Sigmoid colon (tissue), 7 donors: ENCODE measurements at places on chromosomes 5 and 9. TPM values are rescaled to one million over a fixed set of nuclear protein-coding genes. Genes with fewer than 3 reads are reported as not detected.
A peak's percentile ranks its signal among the peaks of the same experiment; 100 is the strongest.

The PCDHGA8 gene
- total RNA-seq = 7.9 TPM

DNA sequence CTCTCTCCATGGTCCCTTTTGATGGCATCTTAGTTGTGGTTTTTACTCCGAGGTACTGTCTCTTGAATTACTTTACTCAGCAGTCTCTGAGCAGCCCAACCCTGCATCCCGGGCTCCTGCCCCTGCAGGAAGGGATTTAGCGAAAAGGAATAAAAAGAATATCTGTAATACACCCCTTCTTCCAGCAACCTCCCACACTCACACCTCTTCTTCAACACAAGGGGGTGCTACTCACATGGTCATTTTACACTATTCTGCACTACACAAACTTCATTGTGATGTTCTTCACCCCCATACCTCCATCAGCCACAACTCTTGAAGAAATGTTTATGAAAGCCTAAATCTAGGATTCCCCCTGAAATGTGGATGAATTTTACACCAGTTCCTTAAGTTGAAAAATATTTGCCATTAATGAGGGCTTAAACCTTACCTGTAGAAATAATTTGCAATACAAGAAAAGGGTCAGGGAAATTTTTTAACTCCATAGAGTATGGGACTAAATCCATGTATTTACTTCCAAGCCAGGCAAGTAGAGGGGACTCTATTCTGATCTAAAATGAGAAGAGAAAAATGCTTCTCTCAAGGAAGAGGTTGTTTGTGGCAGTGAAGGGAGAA, 26.0 kb downstream of the TPD52L3 start:
- no peak for DNase-seq
- no peaks in the 10 kb centered on the region for H3K27me3 ChIP-seq
- no peaks in the 10 kb centered on the region for H3K36me3 ChIP-seq

- no peaks in the 10 kb centered on the region for H3K4me1 ChIP-seq
- no peak overlapping the region for H3K4me3 ChIP-seq
- no peak overlapping the region for H3K27ac ChIP-seq
- H3K27me3 ChIP-seq = no peaks in the 10 kb centered on the region
- H3K36me3 ChIP-seq = no peaks in the 10 kb centered on the region
Measured at GRCh38 chr9:2874001-2874750, 30.3 kb upstream of the PUM3 start.

- no peaks in the 10 kb centered on the region for H3K36me3 ChIP-seq
- DNase-seq = peak; percentile 74
- peak overlapping the region; percentile 32 for H3K4me3 ChIP-seq
- H3K27me3 ChIP-seq = no peaks in the 10 kb centered on the region
- peaks cover 9% of the 10 kb centered on the region for H3K4me1 ChIP-seq
- H3K27ac ChIP-seq = peak overlapping the region; percentile 42
Measured at GRCh38 chr9:35035851-35036701, 36.3 kb downstream of the VCP start.

GRCh38 chr9:127897193-127897692, 2.2 kb downstream of the ST6GALNAC6 start:
- peaks cover 37% of the 10 kb centered on the region for H3K36me3 ChIP-seq
- no peaks in the 10 kb centered on the region for H3K27me3 ChIP-seq
- peak overlapping the region; percentile 100 for H3K4me3 ChIP-seq
- DNase-seq = peak; percentile 96

DNA sequence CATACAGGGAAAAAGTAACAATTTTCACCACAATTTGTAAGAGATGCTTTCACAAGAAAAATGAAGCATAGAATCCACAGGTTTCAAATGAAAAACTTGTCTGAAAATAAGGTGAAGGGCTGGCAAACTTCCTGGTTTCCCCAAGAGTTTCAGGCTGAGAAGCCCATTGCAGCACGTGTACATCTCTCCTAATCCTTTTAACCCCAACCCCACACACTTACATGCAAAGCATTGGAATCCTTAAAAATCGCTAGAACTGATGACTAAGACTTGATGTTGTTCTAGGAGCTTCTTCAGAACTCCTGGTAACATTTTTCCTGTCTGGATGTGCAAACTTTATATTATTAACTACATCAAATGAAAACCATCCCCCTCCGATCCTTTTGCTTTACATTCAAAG, 317.8 kb upstream of the RGMB start:
- no peak for DNase-seq
- H3K36me3 ChIP-seq = no peaks in the 10 kb centered on the region
- no peak overlapping the region for H3K4me3 ChIP-seq
- no peaks in the 10 kb centered on the region for H3K4me1 ChIP-seq

GRCh38 chr5:77852514-77853352, 76.6 kb upstream of the TBCA start:
- peak overlapping the region; percentile 63 for H3K27ac ChIP-seq
- peak; percentile 77 for DNase-seq
- H3K27me3 ChIP-seq = no peaks in the 10 kb centered on the region

- no peaks in the 10 kb centered on the region for H3K4me1 ChIP-seq
- no peak overlapping the region for H3K4me3 ChIP-seq
- peak; percentile 93 for DNase-seq
- H3K36me3 ChIP-seq = peaks cover 14% of the 10 kb centered on the region
Measured at GRCh38 chr9:131608493-131609037, 63.2 kb downstream of the PRRT1B start.
